ENCODE measurements at places on chromosomes 1 and 21.

- DNase-seq, result no peak
Observed at GRCh38 chr1:36706416-36706815, 223.7 kb upstream of the CSF3R start.

DNA sequence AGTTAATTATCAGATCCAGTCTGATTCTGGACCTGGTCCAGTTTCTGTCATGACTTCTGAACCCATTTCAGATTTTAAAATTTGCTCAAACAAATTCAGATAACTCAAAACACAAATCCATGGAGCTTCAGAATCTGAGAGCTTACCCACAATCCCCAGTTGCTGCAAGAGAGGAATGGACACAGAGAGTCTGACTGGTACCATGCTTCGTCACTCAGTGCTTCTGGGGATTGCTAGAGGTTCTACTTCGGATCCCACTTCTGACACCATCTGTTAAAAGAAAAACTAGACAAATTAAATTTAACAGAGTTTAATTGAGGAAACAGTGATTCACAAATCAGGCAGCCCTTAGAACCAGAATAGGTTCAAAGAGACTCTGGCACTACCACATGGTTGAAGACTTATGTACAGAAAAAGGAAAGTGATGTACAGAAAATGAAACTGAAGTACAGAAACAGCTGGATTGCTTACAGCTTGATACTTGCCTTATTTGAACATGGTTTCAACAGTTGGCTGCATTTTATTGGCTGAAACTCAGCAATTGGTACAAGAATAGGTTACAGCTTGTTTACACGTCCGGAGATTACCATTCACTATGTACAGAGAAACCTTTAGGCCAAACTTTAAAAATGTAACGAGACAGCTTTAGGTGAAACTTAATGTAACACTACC, 60.7 kb upstream of the TEKT2 start:
- no peak for DNase-seq

DNA sequence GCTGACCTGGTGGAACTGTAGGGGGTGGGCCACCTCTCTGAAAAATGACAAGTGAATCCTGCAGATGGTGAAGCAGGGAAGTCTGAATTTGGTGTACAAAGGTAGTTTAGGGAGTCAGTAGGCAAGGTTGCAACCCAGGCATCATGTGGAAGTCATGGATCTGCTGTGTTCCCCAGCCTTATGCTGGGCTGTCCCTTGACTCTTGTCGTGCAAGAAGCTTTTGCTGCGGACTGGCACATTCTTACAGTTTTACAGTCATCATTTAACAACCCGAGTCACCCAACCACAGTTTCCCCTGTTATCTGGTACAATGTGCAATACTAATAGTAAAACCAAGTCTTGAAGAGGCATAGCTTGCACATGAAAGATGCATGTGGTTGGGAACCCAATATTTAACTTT, 13.2 kb downstream of the RHOU start:
- DNase-seq, result no peak

- DNase-seq, result no peak
Observed at GRCh38 chr1:65259816-65260215, 49.5 kb upstream of the DNAJC6 start.

- DNase-seq, result no peak
Observed at GRCh38 chr1:219292999-219293398, 119.3 kb downstream of the LYPLAL1 start.

DNA sequence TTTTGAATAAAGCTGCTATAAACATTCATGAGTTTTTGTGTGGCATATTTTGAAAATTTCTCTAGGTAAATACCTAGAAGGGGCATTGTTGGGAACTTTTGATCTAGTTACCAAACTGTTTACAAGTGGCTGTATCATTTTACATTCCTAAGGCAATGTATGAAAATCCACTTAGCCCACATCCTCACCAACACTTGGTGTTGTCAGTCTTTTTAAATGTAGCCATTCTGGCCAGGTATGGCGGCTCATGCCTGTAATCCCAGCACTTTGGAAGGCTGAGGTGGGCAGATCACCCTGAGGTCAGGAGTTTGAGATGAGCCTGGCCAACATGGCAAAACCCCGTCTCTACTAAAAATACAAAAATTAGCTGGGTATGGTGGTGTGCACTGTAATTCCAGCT, 5.9 kb upstream of the KCNE2 start:
- DNase-seq, result no peak

DNA sequence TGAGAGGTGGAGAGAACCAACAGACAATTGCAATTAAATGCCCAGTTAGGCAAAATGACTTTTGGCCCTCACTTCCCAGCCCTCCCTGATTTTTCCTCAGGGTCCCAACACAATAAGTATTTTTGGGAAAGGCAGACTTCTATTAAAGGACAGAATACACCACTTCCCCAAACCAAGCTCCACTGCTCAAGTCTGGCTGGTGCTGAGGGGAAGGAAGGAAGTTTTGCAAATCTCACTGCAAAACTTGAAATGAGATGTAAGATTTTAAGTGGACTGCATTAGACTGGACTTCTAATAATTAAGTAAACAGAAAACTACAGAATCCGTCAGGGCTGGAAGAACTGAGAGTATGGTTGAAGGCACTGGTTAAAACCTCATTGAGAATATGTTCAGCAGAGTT, 32.2 kb upstream of the CD1D start:
- no peak for DNase-seq

DNA sequence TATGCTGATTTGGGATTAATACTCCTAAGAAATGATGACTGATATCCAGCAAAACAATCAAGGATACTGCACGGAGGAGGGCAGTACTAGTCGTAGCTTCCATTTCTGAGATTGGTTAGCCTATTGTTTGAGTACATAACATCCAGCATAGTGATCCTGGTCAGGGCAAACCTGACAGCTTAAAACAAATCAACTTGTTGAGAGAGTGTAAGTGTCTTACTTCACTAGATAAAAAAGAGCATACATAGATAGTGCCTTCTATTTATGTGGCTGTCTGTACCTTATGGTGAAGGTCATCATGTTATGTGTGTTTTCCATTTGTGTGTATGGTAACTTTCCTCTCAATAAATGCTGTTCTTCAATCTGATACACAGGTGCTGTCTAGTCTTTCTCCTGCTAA, 228.4 kb downstream of the PTGER3 start:
- DNase-seq, result no peak

- no peak for DNase-seq
Observed at GRCh38 chr1:89519779-89520358, 4.8 kb upstream of the LRRC8B start.

GRCh38 chr1:78760858-78761257, 111.2 kb downstream of the IFI44 start:
- DNase-seq, result no peak

DNA sequence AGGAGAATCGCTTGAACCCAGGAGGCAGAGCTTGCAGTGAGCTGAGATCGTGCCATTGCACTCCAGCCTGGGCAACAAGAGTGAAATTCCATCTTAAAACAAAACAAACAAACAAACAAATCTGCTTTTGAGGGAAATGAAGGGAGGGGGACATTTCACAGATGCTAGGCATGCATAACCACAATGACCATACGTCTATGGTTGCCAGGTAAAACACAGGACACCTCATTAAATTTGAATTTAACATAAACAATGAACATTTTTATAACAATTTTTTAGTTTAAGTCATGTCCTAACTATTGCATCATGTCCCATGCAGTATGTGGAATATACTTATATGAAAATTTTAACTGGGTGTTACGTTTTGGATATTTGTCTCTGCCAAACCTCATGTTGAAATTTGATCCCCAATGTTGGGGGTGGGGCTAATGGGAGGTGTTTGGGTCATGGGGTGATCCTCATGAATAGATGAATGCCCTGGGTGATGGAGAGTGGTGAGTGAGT, 31.0 kb upstream of the ZBTB18 start:
- no peak for DNase-seq

GRCh38 chr1:193538680-193539079, 352.3 kb upstream of the B3GALT2 start:
- no peak for DNase-seq

- peak; percentile 23 for DNase-seq
Observed at GRCh38 chr1:212457740-212458338, 25.1 kb downstream of the NENF start.

DNA sequence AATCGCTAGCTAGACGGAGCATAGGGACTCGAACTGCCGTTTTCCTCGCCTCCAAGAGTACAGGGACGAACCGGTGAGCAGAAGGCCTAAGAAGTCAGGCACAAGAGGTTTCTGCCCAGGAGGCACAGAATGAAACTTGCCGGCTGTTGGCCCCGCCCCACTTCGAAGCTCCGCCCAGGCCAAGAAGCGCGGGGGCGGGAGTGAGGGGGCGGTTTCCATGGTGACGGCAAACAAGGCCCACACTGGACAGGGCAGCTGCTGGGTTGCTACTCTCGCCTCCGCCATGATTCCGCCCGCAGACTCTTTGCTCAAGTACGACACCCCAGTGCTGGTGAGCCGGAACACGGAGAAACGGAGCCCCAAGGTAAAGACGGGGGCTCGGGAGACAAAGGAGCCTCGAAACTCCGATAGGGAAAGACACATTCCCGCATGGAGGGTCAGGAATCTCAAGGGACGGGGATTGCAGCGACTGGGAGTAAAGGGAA, at the start of gene DNALI1:
DNALI1 (plus strand) TSS at position 229 of the 485 bp plus-strand sequence; CDS start at position 284, 55 bp downstream.
- peak; percentile 76 for DNase-seq

DNA sequence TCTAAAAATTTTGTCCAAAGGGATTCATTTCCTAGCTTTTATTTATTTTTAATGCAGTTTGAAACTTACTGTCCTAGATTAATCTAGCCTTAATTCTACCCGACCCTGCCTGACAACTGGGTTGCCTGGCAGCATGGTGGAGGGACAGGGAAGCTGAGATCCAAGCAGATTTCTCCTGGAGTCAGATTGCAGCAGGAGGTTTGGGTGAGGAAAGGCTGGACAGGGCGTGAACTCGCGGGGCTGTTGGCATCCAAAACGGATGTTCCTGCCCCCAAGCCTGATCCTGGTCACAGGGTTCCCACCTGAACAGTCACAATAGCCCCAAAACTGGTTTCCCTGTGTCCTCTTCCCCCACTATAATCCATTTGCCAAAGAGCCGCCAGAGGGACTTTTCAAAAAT, 23.2 kb downstream of the TCEA3 start:
- DNase-seq, result no peak

DNA sequence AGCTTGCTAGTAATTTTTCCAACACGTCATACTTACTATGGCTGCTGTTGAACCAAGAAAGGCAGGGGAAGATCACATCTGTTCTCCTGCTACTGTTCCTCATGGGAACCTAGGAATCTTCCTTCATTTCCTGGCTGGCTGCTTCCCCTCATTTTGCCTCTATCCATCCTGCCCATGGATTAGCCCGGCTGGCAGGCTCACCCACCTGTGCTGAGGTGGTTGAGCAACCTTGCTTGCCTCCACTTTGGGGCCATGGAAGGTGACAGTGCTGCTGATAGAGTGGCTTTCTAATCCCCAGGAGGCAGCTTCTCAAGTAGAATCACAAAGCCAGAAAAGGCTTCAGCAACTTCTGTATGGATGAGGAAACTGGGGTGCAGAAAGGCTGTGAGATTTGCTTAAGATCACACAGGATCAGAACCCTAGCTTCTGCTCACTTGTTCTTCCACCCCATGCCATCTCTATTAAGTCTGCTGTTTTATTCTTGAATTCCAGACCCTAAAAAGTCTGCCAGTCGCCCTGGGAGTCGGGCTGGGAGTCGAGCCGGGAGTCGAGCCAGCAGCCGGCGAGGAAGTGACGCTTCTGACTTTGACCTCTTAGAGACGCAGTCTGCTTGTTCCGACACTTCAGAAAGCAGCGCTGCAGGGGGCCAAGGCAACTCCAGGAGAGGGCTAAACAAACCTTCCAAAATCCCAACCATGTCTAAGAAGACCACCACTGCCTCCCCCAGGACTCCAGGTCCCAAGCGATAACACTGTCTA, 6.2 kb upstream of the BMP8A start:
- DNase-seq, result no peak

DNA sequence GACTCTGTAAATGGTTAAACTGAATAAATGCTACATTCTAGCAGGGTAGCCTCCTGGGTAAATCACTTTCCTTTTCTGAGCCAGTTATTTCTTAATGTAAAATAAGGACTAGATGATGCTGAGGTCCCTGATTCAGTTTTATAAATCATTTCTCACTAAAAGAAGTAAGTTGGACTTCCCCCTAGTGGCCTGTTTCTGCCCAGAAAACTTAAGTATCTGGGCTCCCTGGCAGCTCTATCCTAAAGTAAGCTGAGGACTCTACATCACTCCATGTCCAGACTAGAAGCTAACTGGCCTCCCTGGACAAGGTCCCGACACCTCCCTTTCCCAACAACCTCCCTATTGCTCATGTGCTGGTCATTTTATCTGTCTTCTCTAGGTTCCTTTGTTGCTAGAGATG, 3.0 kb downstream of the GPN2 start:
- no peak for DNase-seq

- DNase-seq, result peak; percentile 3
Observed at GRCh38 chr1:86502721-86503405, 34.1 kb downstream of the CLCA1 start.

GRCh38 chr1:97307151-97307550, 585.6 kb downstream of the PTBP2 start:
- DNase-seq, result no peak

DNA sequence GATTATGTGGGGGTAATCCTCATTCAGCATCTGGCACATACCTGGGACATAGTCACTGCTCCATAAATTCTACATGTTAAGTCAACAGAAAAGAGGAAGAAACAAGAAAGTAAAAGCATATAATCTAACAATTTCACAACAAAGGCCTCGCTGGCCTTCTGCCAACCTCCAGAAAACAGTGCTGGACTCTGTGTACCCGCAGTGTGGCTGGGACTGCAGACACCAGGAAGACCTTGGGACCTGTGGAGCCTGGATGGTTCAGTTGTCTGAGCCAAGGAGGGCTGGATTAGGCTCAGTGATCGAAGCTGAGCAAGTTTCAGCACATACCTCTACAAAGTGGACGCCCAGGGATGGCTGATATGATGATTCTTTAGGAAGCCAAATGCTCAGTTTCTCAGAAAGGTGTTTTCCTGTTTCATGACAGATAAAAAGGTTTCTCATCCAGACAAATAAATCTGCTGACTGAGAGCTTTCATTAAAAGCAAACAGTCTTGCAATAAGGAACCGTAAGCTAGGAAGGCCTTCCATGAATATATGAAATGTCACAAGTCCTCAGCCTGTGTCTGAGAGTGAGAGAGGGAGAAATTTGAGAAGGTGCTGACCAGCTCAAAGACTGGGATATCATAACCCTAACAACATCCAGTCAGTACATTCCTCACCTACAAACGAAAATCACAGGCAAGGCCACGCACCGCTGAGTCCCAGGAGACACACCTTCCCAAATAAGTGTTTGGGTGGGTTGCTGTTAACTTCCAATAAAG, 48.4 kb downstream of the CAPZB start:
- DNase-seq, result no peak

Data from NCI-H748 treated with DMSO at 0.1 percent for 48 hours (cell line).